Thoracic aorta (tissue), 2 donors: ENCODE measurements at places on chromosomes 13 and 19.

DNA sequence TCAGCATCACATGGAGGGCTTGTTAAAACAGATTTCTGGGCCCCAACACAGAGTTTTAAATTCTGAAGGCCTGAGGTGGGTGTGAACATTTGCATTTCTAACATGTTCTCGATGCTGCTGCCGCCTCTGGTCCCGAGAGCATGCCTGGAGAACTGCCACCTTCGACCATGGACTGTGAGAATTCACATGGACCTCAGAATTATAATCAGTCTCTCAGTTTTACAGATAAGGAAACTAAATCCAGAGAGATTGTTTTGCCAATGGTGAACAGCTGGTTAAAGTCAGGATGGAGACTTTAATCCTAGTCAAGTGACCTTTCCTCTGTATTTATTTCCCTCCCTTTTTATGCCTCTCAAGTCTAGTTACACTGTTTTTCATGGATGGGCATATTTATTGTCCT lies 14.7 kb downstream of the ALOX5AP start:
- no peak for DNase-seq

GRCh38 chr13:37192956-37193355 lies 87.5 kb upstream of the CSNK1A1L start:
- DNase-seq, result no peak

DNA sequence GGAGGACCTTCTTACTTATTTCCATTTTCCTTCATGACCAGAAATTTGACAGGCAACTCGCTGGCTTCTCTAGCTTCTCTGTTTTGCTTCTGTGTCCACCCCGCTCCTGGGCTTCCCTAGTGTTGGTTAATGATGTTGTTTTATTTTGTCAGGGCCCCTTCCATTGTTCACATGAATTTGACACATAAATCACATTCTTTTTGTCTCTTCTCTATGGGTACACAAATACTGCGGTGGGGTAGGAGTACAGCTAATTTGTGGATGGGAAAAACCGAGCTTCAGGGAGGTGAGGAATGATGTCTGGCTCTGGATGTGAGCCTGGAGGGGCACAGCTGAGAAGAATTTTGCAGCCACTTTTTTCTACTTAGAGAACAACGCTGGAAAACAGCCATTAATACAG lies 199.8 kb downstream of the DNAJC15 start:
- no peak for DNase-seq

DNA sequence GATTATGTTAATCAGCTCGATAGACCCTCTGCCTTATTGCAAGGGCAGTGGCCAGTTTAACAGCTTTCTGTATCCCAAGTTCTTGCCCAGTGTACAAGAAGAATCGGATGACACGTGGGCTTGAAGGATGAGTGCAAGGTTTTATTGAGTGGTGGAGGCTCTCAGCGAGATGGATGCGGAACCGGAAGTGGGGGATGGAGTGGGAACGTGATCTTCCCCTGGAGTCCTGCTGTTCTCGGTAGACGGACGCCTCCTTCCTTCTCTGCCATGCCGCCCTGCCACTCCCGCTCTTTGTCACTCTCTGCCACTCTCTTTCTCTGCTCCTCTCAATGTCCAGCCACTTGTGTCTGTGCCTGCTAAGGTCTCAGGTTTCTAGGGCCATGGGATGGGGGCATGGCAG lies 21.0 kb downstream of the RFXAP start:
- no peak for DNase-seq

DNA sequence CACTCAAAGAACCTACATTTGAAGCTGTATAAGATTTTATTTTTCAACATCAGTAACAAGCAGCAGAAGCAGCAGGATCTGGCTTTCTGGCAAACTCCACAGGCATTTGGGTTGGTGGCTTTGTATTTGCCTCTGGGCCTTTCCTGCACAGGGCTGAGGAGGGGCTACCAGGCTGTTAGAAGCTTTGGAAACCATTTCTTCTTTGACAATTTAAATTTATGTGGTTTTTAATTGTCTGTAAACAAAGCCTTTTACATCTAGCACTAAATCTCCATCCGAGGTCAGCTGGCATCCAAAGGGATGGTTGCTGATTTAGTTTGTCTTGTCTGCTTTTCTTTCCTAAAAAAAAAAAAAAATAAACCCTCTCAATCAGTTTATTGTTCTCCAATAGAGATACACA lies 127.5 kb upstream of the OBI1 start:
- DNase-seq, result no peak

- no peak for DNase-seq
These were observed 8.2 kb downstream of the ZNF177 start for GRCh38 chr19:9370738-9371619.

GRCh38 chr13:102441085-102441484 lies 39.2 kb upstream of the FGF14 start:
- no peak for DNase-seq

GRCh38 chr19:44626048-44626624 lies 12.8 kb downstream of the IGSF23 start:
- no peak for DNase-seq

- DNase-seq, result no peak
These were observed 18.3 kb downstream of the ZNF611 start for GRCh38 chr19:52716522-52716921.

DNA sequence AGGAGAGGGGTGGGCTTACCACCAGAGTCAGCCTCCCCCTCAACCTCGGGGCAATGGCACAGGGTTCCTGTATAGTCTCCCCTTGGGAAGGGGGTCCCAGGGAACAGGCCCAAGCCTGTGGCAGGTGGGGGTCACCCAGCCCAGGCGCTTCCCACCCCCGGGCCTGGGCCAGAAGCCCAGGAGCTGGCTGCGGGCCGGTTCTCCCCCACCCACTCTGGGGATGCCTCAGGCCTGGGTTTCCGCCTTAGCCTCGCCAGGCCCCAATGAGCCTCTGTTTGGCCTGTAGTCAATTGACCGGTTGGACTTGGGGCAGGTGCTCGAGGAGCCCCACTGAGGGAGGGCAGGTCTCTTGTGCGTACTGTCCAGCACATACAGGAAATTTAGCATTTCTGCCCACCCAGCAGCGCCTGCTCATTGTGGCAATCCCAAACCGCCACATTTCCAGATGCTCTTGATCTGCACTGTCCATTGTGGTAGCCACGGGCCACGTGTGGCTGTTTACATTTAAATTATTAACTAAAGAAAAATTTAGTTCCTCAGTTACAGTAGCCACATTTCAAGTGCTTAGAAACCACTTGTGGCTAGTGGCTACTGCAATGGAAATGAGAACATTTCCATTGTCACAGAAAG lies 9.9 kb downstream of the LYL1 start:
- no peak for DNase-seq

GRCh38 chr13:23851106-23851505 lies 38.1 kb downstream of the MIPEP start:
- no peak for DNase-seq
